ENCODE measurements at places on chromosomes 5 and 9. TPM values are rescaled to one million over a fixed set of nuclear protein-coding genes. Genes with fewer than 3 reads are reported as not detected.

KIF4B gene
- not detected for total RNA-seq

- DNase-seq: no peak
Measured at GRCh38 chr9:119398350-119398749, 29.1 kb upstream of the BRINP1 start.

- DNase-seq: no peak
Measured at GRCh38 chr5:26757941-26758340, 280.4 kb downstream of the CDH9 start.

- no peak for DNase-seq
Measured at GRCh38 chr9:112038017-112038408, 137.1 kb downstream of the SUSD1 start.

DNA sequence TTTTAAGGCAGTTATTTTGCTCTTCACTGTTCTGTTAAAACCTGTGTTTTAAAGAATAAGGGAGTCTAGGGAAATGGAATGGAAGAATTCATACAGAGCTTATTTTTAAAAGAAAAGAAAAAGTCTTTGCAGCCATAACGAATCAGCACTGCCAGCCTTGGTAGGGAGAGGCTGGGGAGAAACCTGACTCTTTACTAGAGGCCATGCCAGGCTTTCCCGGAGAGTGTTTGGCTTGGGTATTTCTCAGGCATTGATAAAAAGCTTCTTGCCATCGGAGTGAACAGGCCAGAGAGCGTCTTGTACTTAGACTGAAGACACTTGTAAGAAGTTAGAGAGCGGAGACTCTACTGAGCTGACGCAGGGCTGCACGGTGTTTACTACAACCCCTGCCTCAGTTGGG, 72.7 kb upstream of the NFIL3 start:
- no peak for DNase-seq

GRCh38 chr5:151154931-151155774, 2.4 kb downstream of the ANXA6 start:
- no peak for DNase-seq

All from Right ventricle myocardium inferior (tissue), 1 donor.